ENCODE measurements at places on chromosomes 5 and 9. TPM values are rescaled to one million over a fixed set of nuclear protein-coding genes. Genes with fewer than 3 reads are reported as not detected.

- no peaks in the 10 kb centered on the region for H3K4me1 ChIP-seq
- H3K27ac ChIP-seq, result no peak overlapping the region
- H3K36me3 ChIP-seq, result no peaks in the 10 kb centered on the region
- no peak overlapping the region for H3K4me3 ChIP-seq
Measured at GRCh38 chr9:134778841-134779411, 101.7 kb upstream of the FCN2 start.

GRCh38 chr5:33494466-33494865 lies 53.7 kb downstream of the TARS1 start:
- no peak overlapping the region for H3K4me3 ChIP-seq
- no peaks in the 10 kb centered on the region for H3K36me3 ChIP-seq
- H3K27me3 ChIP-seq, result no peaks in the 10 kb centered on the region
- H3K27ac ChIP-seq, result no peak overlapping the region
- no peak for DNase-seq
- H3K4me1 ChIP-seq, result no peaks in the 10 kb centered on the region

- H3K4me1 ChIP-seq, result peaks cover 4% of the 10 kb centered on the region
- no peak overlapping the region for H3K27ac ChIP-seq
- H3K4me3 ChIP-seq, result no peak overlapping the region
Measured at GRCh38 chr5:91175708-91176107, 207.4 kb downstream of the ARRDC3 start.

DNA sequence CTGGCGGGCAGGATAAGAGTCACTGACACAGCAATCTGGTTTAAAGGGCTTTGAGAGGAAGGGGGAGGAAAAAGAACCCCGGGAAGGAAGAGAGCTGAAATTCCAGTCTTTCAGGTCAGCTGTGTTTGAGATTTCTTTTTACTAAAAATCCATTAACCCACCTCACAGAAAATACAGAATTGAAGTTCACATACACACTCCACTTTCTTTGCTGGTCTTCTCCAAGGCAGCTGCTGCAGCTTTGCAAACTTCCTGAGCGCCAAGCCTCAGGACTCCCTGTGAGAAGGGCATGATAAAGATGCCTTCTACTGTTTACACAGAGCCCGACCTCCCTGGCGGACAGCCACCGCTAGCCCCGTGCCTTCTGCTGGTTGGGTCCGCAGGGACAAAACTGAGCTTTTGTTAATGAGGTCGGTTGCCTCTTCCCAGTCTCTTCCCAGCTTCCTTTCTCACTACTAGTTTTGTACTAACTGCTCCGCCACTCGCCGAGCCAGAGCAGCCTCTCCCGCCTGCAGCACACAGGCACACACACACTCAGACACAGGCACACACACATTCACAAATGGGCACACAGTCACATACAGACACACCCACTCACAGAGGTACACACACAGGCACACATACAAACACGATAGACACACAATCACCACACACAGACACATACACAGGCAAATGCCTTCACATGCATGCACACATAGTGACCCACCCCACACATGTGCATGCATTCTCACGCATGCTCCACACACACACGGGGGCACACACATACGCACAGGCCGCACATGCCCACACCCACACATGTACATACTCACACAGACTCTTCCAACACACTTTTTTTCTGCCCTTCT lies at the start of gene FREM1:
Gene FREM1, minus strand, starts transcription at position 468 of the 845 bp plus-strand sequence. CDS start 41,451 bp downstream, outside the sequence.
- H3K36me3 ChIP-seq, result no peaks in the 10 kb centered on the region
- H3K4me1 ChIP-seq, result peaks cover 3% of the 10 kb centered on the region
- peak; percentile 20 for DNase-seq
- no peak within 1 kb of the TSS for H3K4me3 ChIP-seq

GRCh38 chr9:93012963-93013855 lies 45.3 kb upstream of the SUSD3 start:
- H3K4me3 ChIP-seq, result no peak overlapping the region
- peak; percentile 7 for DNase-seq
- no peak overlapping the region for H3K27ac ChIP-seq
- no peaks in the 10 kb centered on the region for H3K36me3 ChIP-seq
- H3K27me3 ChIP-seq, result no peaks in the 10 kb centered on the region
- H3K4me1 ChIP-seq, result peaks cover 11% of the 10 kb centered on the region

Gene ACTBL2
- total RNA-seq, result not detected

Gene FBXL7
- total RNA-seq, result 17.3 TPM
